ENCODE measurements at places on chromosomes 5 and 9.

- no peak for DNase-seq
Observed at GRCh38 chr5:112472614-112473013, 53.5 kb upstream of the EPB41L4A start.

DNA sequence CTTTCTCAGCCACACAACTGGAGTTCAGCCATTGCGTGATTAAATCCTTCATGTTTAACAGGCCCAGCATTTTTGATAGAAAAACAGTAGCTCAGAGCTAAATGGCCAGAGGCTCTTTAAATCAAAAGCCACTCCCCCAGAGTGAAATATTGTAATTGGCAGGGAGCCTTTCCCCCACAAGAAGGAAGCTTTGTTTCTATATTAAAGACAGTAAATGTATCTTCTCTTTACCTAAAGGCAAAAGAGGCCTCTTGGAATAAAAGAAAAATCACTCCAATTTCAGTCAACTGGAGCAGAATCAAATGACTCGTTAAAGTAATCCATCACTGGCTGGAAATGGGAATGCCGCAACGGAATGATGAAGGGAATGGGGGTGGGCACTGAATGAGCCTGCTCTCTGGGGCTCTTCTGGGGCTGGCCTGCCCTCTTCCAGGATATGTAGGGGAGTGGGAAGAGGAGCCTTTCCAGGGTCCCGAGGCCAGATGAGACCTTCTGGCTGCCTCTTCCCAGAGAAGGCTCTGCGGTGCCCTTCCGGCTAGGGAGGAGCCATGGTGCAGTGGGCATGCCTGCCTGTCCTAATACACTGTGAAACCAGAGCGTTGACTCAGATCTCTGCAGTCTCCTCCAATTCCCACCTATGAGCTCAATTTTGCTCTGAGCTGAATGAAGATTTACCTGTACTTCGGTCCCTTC, 45.2 kb downstream of the ANKDD1B start:
- no peak for DNase-seq

DNA sequence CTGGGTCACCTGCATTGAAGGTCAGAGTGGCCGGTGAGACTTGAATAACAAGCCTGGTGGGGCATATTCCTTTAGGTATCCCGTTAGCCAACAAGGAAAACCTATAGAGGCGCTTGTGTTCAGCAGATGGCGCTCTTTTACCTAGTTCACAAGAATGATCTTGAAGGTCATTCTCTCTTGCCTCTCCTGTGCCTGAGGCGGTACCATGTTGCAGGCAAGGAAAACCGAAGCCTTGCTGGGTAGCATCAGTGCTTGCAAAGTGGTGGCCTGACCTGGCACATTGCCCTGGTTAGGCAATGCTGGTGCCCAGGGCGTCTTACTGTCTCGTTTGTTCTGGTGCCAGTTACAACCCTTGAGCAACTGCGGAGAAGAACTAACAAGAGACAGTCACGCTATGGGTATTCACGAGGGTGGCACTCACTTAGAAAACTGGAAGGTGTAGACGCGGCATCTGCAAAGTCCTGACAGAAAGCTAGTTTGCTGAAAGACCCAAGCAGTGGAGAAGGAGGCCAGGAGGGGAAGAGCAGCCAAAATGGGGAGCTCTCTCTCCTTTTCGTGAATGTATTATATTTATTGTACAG, 56.7 kb downstream of the AOPEP start:
- DNase-seq, result peak; percentile 85

GRCh38 chr5:154475591-154476353, 2.3 kb downstream of the HAND1 start:
- no peak for DNase-seq

GRCh38 chr9:80841888-80842287, 847.5 kb downstream of the TLE1 start:
- no peak for DNase-seq

DNA sequence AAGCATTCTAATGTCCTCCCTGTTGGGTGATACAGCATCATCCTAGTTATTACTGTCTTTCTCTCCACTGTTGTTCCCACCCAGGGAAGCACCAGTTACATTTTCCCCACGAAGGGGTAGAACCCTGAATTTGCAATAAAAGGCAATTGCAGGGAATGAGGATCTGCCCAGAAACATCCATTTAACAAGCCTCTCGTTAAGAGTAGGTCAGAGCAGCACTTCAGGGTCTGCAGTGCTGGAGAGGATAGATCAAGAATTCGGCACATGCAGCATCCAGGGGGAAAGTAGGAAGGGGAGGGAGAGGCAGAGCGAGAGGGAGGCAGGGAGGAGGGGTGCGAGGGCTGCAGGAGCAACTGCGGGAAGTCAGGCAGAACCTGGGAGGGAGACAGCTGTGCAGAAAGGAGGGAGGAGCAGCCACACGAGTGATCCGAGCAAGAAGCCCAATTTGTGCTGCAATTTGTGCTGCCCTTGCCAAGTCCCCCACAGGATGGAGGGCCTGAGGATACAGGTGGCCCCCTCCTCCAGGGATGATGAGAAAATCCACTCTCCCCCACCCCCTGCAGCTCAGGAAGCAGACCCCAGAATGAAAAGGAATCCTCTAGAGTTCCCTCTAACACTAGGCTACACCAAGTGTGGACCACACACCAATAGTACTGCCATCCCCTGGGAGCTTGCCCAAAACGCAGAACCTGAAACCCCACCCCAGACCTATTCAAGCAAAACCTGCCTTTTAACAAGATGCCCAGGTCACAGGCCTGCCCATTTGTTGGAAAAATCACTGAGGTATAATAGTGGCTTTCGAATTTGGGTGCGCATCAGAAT, 62.2 kb downstream of the EPB41L4B start:
- DNase-seq, result peak; percentile 60

DNA sequence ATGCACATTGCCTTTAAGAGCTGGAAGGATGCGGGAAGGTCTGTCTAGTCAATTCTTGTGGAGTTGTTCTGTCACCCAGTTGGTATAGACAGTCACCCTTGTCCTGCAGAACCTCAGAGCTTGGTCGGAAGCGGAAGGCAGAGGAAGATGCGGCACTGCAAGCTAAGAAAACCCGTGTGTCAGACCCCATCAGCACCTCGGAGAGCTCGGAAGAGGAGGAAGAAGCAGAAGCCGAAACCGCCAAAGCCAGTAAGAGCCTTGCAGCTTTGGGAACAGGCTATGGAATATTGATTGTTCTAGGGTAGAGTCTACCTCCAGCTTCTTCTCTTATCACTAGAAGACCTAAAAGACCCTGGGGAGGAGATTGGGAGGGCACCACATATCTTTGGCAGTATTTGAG, 6.5 kb downstream of the TCOF1 start:
- DNase-seq, result no peak

GRCh38 chr9:100586093-100586492, 8.2 kb downstream of the CAVIN4 start:
- DNase-seq, result no peak

GRCh38 chr9:123105490-123105889, 72.0 kb downstream of the GPR21 start:
- no peak for DNase-seq

Data from NCI-H2081 (cell line).